ENCODE measurements at places on chromosomes 2 and 18.

- DNase-seq: no peak
These were observed 110.4 kb downstream of the CDC42EP3 start for GRCh38 chr2:37560863-37561614.

GRCh38 chr2:215105607-215106354 is 32.6 kb downstream of the ABCA12 start:
- DNase-seq: no peak

DNA sequence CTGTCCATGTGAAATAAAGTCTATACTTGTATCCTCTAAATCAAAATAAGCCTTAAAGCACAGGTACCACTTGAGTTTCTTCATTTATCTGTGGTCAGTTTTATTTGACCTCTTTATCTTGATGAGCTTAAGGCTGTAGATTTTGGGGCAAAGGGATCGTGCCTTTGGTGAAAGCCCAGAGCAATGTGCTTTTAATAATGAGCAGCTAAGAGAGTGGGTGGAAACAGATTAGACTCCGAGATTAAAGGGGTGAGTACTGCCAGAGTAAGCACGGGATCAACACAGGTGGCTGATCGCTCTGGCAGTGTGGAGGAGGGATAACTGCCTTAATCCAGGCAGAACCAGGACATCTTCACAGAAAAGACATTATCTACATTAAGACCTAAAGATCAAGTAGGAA is 280.4 kb downstream of the TDRD15 start:
- DNase-seq: no peak

DNA sequence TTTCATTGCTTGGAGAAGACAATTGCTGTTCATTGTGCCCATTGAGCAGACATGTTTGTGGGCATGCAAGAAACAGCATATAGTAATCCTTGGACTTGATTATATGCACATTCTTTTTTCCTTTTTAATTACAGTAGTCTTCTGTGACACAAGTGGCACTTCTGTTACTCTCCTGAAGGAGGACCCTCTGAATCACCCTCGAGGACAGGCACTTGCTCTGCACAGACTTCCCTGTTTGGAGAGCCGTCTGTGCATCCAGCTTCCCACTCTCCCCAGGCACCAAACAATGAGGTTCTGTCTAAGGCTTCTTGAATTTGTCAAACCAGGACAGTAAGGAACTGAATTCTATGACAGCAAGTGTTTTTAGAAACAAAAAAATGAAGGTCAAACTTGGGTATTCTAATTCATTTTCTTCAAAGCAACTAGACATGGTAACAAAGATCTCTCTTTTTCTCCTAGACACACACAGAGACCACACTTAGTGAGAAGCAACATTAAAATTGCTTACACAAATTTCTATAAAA is 844.6 kb upstream of the ID2 start:
- DNase-seq: no peak

DNA sequence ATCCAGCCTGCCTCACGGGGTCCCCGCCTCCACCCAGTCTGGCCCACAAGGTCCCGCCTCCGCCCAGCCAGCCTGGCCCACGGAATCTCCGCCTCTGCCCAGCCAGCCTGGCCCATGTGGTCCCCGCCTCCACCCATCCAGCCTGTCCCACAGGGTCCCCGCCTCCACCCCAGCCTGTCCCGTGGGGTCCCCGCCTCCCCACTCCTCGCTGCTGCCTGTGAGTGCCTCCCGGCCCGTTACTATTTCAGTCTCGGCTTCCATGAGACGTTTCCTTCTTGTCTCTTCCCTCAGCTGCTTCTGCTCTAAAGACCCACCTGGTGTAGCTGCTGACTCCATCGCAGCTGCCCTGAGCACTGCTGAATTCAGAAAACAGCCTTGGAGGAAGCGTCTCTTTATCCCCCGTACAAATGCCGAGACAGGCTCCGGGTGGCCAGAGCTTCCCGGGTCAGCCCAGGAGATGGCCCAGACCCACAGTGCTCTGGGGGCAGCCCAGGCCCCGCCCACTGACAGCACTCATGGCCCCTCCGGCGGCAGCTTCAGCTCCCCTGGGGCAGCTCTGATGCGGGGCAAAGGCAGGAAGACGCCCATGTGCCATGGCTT is 69.8 kb downstream of the NFATC1 start:
- DNase-seq: peak; percentile 54

DNA sequence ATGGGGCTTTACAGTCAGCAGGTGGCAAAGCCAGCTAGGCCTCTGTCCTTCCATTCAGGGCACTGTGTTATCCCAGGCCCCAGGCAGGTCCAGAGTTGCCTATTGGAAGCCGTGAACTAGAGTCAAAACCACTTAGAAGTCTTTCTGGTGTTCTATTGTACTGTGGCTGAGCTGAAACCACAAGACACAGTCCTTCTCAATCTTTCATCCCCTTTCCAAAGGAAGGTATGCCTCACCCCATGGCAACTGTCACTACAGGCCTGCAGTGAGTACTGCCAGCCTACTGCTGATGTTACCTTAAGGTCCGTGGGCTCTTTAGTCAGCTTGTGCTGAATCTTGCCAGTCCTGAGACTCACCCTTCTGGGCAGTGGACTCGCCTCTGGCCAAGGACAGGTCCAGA is 181.6 kb downstream of the GULP1 start:
- DNase-seq: no peak

- DNase-seq: no peak
These were observed 25.6 kb upstream of the TMEM17 start for GRCh38 chr2:62531594-62531993.

DNA sequence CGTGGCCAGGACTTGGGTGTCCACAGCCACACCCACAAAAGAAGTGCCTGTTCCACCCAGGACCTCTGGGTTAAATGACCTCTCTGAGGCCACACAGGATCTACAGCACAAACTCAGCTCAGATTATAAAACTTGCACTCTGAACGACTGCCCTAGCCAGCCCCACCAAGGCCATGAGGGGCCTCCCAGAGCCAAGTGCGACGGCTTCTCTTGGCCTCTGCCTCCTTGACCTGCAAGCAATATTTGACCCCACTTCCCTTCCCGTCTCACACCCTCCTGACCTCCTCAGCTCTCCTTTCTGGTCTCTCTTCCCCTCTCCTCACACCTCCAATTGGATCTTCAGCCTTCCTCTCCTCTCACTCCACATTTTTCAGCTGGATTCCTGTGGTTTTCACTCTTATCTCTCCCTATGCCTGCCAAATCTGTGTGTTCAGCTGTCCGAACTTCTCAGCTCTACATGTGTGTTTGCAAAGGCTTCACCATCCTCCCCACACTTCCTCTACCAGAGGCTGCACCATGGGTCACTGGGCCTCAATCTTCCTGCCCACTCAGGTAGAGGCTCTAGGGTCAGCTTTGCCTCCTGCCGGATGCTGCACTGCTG is 25.3 kb upstream of the STEAP3 start:
- no peak for DNase-seq

GRCh38 chr2:169569948-169570347 is 3.7 kb downstream of the FASTKD1 start:
- DNase-seq: no peak

DNA sequence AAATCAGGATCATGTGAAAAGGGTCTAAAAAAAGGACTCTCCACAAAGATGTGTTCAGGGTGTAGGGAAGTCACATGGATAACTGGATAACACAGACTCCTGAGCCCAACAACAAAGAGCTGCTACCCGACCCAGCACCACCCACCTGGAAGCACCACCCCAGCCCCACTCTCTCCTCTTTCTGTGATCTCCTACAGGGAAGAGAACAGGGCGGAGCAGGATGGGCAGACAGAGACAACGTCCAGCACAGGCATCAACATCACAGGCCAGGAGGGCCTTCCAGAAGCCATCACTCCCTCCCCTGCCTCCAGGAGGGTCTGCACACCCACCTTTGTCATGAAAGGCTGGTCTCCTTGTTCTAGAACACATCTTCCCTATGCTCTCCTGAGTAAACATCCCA is 1.3 kb upstream of the CIB4 start:
- DNase-seq: no peak

DNA sequence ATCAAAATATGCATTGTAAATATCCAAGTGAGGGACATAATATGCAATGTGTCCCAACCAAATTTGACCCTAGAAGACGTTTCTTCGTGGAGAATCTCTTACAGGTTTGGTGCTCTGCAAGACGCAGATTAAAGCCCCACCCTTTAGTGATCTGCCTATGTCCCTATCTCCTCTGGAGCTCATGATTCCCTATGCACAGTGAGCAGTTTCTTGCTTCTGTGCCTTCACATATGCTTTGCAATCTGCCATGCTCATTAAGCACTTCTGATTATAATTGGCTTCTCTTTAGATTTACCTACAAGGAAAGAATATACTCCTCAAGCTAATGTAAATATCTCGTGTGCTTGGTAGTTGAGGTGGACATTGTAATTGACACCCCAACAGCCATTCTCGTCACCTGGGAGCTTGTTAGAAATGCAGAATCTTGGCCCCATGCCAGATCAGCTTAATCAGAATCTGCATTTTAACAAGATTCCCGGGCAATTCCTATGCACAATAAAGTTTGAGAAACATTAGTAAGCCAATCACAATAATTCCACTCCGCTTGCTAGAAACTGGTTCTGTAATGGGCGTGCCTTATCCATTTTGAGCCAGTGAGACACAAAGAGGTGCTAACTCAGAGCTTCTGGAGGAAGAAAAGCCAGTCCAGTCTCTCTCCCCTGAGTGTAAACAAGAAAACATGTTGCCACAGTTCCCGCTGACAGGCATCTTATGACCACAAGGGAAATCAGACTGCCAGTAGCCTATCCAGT is 2.8 kb upstream of the PUM2 start:
- peak; percentile 75 for DNase-seq

DNA sequence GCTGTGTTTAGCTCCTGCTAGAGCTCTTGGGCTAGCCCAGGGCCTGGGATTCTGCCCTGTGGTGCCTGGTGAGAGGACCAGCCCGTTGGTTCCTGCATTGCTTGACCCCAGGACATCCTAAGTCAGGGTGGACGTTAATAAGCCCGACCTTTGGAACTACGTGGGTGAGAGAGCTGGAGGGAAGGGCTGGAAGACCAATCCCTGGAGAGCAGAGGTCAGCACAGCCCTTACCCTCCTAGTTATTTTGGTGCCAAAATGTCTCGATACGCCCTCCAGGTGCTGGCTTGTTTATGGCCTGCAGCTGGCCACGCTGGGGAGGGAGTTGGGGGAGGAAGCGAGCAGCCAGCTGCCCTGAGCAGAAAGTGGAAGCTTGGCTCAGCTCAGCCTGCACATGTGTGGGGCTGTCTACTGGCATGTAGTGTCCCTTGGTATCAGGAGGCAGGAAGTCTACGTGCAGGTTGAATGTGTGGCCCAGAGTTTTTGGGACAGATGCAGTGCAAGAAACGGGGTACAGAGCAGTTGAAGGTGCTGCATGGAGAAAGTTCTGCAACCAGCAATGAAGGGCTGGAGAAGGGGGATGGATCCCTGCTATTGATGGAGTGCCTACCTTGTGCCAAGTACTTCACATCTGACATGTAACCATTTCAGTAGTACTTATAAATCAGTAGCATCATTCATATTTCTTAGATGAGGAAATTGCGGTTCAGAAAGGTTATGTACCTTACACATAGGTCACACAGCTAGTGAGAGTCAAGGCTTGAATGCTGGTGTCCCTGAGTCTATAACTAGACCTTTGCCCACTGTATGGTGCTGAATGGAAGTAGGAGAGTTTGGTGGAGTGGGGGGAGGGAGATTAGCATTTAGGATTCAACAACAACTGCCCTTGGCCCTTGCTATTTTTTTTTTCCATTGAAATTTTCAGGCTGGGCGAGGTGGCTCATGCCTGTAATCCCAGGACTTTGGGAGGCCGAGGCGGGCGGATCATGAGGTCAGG is 5.0 kb upstream of the DGKD start:
- DNase-seq: no peak

DNA sequence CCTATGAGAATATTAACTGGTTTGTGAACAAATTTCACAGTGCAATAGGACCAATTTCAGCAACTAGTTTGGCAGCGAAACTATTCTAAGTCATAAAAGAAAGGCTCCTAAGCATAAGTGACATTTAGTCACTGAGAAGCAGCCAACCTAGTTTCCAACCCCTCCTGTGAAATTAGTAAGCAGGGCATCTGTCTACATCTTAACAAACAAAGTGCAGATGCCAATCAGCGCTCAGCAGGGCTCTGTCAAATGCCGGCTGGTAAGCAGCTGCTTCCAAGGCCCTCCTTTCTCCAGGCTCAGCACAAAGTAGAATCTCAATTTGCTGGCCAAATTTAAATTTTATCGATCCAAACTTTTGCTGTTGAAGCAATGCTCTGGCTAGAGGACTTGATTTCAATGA is 124.7 kb downstream of the ICOS start:
- no peak for DNase-seq

DNA sequence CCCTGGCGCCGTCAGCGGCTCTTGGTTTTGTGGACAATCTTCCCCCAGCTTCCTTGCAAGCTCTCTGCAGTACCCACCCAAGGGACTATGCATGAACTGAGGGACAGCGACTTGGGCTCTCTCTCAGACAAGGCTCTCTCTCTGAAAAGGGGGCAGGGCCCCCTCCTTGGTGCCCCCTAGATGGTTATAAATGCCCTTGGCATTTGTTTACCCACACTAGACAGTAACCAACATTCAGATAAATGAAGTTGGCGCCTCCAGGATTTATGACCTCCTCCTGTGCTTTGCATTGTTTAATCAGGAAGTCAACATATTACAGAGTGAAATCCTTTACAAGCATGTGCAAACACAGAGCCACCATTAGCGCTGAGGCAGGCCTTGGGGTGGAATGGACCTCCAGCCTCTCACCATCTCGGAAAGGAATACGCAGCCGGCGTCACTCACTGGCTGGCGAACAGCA is 547.4 kb upstream of the ID2 start:
- DNase-seq: no peak

DNA sequence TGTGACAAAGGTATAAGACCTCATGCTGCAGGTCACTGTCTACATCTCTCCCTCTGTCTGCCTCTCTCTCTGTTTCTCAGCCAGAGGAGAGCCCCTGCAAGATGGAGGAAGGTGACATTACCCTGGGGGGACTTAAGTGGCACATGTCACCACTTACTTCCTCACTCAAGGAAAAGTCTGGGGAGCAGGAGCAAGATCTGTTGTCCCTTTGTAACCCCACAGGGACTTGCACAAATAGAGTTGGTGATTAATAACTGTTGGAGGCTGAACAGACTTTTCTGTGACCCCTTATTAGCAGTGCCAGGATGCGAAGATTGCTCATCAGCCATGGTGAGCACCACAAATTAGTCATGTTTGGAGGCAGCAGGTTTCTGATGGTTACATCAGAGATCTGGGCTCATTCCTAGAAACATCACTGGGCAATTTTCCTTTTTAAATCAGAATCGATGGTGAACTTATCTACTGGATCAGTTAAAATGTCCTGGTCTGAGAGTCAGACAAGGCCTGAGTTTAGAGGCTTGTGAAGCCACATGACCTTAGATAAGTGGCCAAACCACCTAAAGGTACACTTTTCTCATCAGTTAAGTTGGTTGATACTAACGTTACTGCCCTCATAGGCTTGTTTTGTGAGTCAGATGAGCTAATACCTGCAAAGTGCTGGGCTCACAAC is 81.2 kb upstream of the LTBP1 start:
- peak; percentile 17 for DNase-seq

DNA sequence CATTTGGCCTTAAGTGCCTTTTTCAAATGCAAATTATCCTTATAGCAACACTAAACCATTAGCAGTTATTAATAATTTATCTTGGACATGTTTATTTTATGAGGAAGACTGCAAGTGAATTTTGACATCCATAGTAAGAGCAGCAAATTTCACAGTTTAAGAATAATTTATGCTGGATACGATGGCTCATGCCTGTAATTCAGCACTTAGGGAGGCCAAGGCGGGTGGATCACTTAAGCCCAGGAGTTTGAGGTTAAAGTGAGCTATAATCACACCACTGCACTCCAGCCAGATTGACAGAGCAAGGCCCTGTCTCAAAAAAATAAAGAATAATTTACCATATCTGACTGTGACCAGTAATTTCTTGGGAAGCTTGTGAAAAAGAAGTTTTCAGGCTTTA is 286.2 kb downstream of the TMX3 start:
- DNase-seq: no peak

Measured in erythroblast (primary cell).